ENCODE measurements at places on chromosomes 12 and 14.

DNA sequence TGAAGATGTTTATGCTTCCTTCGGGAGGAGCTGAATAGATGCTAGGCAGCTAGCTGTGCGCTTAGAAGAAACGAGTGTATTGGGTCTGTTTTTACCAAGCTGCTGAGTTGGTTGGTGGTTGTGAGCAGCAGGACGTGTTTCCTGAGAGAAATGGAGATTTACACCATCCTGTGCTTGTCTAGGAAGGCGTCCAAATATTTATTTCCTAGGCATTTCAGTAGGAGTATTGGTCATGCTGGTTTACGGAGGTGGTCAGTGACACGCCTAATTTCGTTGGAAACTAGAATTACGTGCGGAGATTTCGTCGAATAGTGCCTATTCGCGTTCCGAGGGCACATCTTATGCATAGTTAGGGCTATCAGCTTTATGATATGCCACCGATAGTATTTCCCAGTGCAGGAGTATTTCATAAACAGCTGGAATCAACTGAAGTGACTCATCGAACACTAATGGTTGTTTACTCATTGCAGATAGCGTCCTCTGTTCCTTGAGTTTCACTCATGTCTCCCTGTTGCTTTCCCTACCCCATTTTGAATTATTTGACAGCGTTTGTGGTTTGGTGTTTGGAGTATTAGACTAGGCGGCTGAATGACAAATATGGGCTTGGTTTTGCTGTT lies 780 bp downstream of the TBC1D15 start:
- DNase-seq: no peak

DNA sequence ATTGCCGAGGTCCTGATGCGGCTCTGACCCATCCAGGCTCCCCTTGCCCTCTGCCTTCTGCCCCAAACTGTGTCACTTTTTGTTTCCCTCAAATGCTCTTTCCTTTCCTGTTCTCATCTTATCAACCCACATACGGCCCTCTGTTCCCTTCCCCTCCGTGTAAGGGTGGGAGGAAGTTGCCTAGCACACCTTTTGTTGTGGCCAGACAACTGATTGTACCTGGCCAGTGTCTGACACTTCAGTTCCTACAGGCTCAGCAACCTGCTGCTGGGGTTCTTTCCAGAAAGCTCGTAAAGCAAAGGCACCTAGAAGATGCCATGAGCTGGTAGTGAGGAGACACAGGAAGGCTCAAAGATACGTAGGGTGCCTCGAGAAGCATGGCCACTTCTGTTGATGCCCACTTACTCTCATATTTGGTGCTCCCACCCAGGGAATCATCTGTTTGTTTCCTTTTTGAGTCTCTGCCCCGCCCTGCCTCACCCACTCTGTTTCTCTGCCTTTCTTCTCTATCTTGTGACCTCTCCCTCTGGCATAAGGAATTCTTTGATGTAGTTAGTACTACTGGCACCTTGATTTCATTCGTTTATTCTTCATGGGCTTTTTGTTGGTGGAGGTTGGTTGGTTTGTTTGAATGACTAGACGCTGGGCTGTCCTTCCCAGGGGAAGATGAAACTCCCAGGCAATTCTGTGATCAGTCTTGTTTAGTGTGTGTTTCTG lies 152.4 kb upstream of the FKBP4 start:
- no peak for DNase-seq

DNA sequence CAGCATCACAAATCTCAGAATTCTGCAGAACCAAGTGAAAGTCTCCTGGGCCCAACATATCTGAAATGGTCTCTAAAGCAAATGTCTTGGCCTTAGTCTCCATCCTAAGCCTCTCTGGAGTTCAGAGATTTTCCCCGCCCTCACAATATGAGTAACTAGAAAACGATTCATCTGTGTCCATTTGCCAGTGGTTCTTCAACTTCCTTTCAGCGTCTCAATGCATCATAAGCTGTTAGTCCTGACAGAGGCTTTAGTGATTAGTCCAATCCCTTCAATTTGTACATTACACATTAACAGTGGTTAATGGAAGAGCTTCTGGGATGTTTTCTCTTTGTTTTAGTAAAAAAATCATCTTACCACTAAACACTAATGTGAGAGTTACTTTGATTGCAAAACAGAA lies 17.4 kb downstream of the NPC2 start:
- DNase-seq: no peak

DNA sequence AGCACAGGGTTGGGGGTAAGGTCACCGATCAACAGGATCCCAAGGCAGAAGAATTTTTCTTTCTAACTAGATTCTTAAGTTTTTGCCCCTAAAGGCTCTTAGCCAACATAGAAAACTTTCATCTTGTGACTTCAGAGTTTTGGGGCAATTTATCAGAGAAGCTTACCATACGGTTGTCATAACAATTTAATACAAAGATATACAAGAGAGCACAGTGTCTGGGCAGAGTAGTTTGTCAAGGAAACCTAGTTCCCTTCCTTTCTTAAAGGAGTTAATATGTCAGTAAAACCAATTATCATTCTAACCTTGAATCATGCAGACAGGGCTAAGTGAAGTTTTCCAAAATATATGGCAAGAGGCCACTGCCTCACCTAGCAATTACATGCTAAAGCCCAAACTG lies 18.4 kb downstream of the NR2C1 start:
- DNase-seq: no peak

DNA sequence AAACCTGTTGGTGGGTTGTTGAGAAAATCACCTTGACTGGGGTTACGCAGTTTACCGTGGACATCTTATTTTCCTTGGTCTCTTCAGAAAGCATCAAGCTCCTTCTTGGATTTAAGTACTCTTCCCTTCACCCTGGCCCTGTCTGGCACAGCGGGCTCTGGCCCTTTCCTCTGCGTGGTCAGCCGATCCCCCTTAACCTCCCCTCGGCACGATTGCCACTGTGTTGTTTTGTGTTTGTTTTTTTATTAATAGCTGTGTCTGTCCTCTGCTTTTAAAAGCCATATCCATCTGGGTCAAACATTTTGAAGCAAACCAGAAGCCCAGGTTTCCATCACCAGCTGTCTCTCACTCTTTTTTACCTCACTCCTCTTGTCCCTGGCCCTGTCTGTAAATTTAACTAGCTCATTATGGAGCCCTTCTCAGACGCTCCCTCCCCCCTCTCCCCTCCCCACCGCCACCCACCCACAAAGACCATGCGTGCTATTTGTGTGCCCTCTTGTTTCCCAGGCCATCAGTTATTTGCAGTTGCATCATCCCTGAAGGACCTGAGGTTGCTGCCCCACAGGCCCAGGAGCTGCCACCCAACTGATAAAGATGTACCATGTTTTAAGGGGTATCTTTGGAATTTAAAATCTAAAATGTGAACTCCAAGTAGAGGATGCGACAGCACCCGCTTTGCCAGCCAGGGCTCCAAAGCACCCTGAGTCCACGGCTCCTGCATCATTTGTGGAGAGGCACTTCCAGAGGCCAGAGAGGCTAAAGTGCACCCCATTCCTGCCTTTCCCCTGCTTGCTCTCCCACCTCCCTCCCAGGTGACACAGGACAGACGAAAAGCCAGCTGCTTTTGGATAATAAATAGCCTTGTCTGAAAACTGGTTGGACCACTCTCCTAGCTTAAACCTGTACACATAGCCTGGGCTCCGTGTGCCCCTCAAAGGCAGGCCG lies 3.9 kb downstream of the BCL11B start:
- DNase-seq: no peak

DNA sequence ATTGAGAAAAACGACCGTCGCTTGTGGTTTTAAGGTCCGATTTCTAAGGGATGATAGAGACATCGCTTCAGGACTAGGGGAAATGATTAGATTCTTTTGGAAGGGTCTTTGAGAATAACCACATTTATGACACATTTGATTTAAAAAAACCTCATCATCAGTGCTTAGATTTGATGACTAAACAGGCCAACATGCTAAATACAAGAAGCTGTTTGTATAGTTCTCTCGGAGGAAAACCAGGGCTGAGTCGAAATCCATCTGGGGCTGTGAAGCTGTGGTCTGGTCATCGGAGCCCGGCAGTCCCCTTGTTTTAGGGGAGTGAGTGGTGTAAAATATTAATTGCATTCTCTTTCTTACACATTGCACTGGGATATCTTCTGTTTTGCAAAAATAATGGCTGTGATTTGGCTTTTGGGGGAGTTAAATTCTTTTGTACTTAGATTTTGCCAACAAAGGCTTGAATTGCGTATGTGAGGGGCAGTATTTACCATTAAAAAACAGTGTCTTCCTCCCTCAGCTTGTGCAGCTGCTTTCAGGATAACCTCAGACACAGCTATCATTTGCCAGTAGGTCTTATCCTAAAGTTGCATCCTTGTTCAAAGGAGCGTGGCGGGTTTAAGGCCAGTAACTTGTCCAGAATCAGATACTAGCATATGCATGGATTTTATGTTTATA lies 550 bp downstream of the GNG2 start:
- no peak for DNase-seq

GRCh38 chr12:3967556-3968160 lies 94.5 kb upstream of the PARP11 start:
- DNase-seq: no peak

DNA sequence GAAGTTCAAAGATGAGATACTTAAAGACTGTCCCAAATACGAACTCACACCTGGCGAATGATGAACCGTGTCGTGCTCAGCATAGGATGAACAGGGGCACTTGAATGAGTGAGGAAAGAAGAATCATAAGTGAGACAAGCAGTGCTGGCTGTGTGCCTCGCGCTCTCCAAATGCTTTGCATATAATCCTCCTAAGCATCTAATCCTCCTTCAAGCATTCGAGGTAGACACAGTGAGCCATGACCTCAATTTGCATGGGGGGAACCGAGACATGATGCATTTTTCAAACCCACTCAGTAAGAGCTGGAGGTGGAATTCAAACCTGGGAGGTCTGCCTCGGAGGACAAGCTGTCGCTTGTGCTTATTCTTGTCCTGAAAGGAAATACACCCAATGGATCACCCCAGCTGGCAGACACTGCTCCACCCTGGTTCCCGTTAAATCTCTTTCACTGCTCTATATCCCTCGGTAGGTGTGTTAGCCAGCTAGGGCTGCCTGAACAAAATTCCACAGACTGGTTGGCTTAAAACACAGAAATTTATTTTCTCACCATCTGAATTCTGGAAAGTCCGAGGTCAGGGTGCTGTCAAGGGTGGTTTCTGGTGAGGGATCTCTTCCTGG lies 274.0 kb downstream of the SLC15A4 start:
- no peak for DNase-seq

DNA sequence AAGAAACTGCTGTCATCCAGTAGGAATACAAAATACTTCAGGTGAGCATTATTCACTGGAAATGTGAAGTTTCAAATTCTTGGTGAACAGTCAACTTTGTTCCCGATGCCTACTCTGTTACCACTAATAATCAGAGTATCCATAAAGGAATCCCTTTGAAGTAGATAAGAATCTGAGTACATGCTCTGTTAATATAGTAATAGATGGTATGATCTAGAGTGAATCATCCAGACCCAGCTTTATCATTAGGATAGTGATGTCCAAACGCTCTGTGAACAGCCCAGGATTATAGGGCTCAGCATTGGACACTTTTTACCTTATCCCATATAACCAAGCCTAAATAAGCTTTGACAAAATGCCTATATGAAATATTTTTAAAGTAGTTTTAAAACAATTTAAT lies 33.3 kb downstream of the PPP2R3C start:
- DNase-seq: no peak

- no peak for DNase-seq
Measured at GRCh38 chr12:48001505-48002413, 2.5 kb downstream of the COL2A1 start.

DNA sequence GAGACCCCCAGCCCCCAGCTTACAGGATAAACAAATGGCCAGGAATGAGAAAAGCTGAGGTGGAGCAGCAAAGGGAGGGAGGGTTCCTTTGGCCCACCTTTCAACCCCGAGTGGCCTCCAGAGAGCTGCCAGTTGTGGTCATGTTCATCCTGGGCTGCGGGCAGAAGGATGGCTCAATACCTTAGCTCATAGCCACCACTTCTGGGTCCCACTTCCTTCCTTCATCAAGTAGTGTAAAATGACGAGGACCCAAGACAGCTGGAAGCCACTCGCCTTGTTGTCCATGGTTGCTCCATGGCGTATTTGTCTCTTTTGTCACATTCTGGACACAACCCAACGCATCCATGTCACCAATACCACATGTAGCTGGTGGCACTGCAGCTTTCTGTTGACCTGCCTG lies 24.2 kb downstream of the CRACR2A start:
- DNase-seq: no peak

GRCh38 chr12:121190523-121191031 lies 19.4 kb upstream of the P2RX4 start:
- no peak for DNase-seq

DNA sequence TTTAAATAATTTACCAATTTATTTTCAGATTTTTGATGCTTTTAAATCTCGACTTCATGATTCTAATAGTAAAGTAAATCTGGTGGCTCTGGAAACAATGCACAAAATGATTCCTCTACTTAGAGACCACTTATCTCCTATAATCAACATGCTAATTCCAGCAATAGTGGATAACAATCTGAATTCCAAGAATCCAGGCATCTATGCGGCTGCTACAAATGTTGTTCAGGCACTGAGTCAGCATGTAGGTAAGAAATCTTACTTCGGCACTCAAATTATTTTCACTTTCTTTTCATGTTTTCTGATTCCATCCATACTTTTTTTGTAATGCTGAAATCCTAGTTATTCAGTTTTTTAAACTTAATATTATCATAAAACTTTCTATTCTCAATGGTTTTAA lies 15.5 kb upstream of the PRPF39 start:
- DNase-seq: no peak

All from activated CD8-positive, alpha-beta memory T cell treated with anti-CD3 and anti-CD28 coated beads for 48 hours (primary cell).